Stimulated activated CD8-positive, alpha-beta memory T cell treated with anti-CD3 and anti-CD28 coated beads, Interleukin-4, amount 100 ng/mL, for 1 hour (primary cell): ENCODE measurements at places on chromosomes 5 and 9.

- no peak for DNase-seq
These were observed 500.9 kb upstream of the ARRDC3 start for GRCh38 chr5:91884036-91884435.

DNA sequence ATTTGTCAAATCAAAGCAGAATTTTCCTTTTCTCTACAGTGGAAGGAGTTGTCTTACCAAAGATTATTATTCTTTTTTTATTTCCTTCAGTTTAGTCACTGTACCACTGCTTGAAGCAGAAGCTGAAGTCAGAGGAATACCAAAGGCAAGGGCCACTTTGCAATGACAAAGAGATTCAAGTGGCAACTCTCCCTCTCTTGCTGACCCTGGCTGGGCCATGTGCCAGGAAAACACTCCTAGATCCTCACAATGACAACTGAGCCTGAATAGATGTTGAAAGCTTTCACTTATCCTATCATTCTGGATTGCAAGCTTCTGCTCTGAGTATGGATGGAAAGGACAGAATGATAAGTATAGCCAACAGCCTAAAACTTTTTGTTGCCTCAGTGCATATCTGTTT lies 618.3 kb downstream of the NR2F1-AS1 start:
- DNase-seq = no peak

DNA sequence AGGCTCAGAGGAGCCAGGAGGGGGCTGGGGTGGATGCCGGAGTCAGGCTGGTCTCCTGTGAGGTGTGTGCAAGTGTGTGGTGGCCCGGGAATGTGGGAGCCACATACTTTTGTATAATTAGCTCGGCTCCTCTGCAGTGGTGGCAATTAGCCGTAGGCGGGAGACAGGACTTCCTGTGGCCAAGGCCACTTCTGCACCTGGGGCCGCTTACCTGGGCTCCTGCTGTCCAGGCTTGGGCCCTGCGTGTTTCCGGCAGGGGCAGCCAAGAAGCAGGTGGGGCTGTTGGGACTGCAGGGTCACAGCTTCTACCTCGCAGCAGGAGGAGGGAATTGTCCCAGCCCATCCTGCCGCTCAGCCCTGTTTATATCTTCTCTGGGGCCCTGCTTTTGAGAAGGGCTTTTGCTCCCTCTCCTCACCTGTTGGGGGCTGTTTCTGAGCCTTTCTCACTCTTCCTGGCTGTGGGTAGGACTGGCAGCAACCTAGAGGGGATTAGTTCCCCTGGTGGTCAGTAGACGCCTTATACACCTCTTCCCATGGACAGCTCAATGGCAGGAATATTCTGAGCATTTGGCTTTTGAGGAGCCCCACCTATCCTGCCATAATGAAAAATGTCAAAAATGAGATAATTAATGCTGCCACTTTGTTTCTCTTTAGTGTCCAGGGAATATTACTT lies 145.4 kb upstream of the PITX1 start:
- no peak for DNase-seq

GRCh38 chr9:125889476-125890419 lies 142.6 kb downstream of the PBX3 start:
- no peak for DNase-seq

- no peak for DNase-seq
These were observed 34.0 kb downstream of the RPS23 start for GRCh38 chr5:82244151-82244550.

GRCh38 chr9:97398999-97399758 lies 12.7 kb upstream of the TDRD7 start:
- peak; percentile 46 for DNase-seq

GRCh38 chr9:137070201-137070905 lies at the start of gene SAPCD2:
Gene SAPCD2, minus strand, starts transcription at chr9:137070557. Its CDS starts 97 bp downstream, at chr9:137070460.
- DNase-seq = peak; percentile 71

- DNase-seq = no peak
These were observed 80.4 kb upstream of the NIPBL start for GRCh38 chr5:36796155-36796554.

DNA sequence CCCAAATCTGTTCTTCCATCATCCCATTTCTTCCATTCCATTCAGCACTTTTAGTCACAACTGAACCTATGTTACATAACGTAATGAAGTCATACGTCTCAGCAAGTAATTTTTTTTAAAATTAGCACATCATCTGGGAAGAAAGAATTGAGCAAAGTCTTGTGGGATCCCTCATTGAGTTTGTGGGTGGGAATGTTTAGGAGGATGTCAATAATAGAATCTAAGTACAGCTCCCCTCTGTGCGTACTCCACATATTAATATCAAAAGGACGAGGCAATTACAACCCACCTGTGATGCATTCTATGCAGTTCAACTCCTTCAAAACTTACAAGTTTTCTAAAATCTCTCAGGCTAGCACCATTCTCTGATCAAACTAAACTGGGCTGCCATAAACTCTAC lies 526.3 kb downstream of the AGTPBP1 start:
- no peak for DNase-seq

DNA sequence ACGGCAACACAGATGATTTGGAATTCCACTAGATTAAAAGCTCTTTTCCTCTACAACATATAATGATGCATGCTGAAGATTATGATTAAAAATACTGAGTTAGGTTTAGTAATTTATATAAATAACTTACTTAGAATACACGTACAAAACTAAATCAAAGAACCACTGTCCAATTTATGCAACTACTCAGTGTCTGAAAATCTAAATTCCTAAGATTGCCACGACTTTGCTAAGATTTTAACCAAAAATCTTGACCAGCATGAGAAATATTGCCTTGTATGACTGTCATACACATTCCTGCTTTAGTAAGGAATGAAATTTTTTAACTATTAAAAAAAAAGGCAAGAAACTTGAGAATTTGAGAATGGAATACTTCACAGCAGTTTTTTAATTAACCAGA lies 292.4 kb downstream of the ZNF608 start:
- DNase-seq = no peak
